ENCODE measurements at places on chromosomes 5 and 9. TPM values are rescaled to one million over a fixed set of nuclear protein-coding genes. Genes with fewer than 3 reads are reported as not detected.

DNA sequence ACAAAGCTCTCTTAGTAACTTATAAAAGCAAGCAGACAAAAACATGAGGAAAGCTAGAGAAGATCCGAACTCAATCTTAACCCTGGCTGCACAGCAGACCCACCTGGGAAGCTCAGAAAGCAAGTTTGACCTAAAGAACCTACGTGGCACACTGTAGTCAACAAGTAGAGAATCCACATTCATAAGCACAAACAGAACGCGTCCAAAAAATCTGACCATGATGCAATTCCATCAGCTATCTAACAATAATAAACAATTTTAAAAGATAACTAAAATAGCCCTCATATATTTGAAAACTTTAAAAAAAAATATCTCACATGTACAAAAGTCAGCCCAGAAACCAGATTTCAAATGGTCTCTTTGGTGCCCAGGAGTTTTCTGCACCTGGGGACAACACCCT, 4.6 kb downstream of the LMAN2 start:
- H3K27me3 ChIP-seq, result no peaks in the 10 kb centered on the region
- H3K36me3 ChIP-seq, result peaks cover 7% of the 10 kb centered on the region
- no peak overlapping the region for H3K4me3 ChIP-seq

PPIP5K2 gene
- total RNA-seq, result 35.5 TPM

GRCh38 chr9:3656224-3656623, 130.4 kb upstream of the RFX3 start:
- no peaks in the 10 kb centered on the region for H3K36me3 ChIP-seq
- H3K4me3 ChIP-seq, result no peak overlapping the region
- H3K27me3 ChIP-seq, result no peaks in the 10 kb centered on the region
- no peaks in the 10 kb centered on the region for H3K4me1 ChIP-seq
- DNase-seq, result no peak

DNA sequence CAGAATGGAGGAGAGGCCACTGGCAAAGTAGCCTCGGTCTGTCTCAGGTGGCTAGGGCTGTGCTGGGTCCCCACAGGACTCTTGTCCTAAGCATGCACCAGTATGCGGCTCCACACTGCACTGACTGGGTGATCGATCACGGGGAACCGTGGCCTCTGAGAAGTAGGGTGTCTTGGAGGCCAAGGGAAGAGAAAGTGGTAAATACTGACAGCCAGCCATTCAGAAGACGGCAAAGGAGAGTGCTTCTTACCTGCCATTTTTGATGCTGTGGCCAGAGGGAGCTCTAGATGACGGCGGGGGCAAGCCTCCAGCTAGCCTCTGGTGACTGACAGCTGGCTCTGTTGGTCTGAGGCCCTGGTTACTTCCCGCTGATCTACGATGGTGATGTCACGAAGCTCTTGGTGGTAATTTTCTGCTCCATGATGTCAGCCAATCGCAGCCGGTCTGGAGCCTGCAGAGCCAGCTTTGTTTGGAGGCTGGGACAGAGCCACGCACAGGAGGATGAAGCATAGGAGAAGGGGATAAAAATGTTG, 40.4 kb upstream of the GADD45G start:
- no peak overlapping the region for H3K27ac ChIP-seq
- peaks cover 34% of the 10 kb centered on the region for H3K27me3 ChIP-seq
- no peaks in the 10 kb centered on the region for H3K4me1 ChIP-seq

GRCh38 chr5:31121224-31121623, 72.3 kb upstream of the CDH6 start:
- no peaks in the 10 kb centered on the region for H3K27me3 ChIP-seq
- no peak for DNase-seq
- H3K4me1 ChIP-seq, result no peaks in the 10 kb centered on the region
- no peaks in the 10 kb centered on the region for H3K36me3 ChIP-seq
- H3K4me3 ChIP-seq, result no peak overlapping the region

DNA sequence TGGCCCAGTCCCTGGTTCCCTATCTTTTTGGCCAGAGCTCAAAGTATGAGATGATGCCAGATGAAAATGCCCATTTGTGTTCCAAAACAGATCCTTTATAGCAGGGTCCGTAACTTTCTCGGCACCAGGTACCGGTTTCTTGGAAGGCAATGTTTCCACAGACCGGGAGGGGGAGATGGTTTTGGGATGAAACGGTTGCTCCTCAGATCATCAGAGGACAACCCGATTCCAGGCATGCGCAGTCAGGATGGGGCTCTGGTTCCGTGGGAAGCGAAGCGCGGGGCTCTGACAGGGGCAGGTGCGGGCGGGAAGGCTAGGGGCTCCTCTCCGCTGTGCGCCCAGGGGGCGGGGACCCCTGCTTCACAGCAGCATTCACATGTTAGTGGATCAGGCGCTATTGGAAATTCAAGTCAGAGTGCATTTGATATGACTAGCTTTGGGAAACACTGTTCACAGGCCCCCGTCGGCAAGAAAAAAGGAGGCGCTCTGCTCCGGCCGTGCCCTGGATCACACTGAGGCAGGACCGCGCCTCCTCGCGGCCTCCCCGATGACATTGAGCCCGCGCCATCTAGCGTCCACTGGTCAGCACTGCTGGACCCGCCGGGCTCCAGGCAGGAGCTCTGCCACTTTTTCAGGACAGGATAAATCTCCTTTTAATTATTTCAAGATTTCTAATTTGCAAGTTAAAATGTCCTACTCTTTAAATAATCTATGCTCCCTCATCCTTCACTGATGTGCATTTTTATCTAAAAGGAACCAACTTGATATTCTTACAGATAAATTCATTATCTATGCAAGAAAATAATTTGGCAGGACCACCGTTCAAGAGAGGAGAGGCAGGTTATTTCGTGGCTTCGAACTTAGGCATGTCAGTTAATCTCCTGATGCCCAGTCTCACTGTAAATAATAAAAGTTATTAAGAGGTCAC, 190.0 kb downstream of the FANCC start:
- H3K4me3 ChIP-seq, result no peak overlapping the region
- DNase-seq, result peak; percentile 83
- no peak overlapping the region for H3K27ac ChIP-seq
- no peaks in the 10 kb centered on the region for H3K36me3 ChIP-seq

DNA sequence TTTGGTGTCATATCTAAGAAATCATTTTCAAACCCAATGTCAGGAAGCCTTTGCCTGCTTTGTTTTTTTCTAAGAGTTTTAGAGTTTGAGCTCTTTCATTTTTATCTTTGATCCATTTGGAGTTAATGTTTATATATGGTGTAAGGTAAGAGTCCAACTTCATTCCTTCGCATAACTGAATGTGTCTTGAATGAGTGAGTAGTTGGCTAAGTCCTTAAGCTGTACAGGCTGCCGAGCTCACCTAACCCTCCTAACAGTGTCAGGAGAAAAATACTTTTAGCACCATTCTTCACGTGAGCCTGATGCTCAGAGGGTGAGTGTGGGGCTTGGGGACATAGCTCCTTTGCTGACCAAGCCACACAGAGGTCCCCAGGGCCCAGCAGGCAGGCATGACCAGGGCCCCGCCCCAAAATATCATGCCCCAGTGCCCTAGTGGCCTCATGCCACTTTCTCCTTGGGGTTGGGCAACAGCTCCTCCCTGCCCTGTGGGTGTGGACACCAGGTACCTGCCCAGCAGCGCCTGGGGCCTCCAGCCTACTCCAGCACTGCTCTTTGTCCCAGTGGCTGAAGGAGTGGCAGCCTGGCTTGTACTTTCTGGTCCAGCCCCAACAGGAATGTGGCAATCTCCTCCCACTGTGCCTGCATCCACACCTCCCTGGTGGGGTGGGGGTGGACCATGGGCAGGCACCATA, 17.2 kb downstream of the PPARGC1B start:
- no peaks in the 10 kb centered on the region for H3K36me3 ChIP-seq
- peaks cover 49% of the 10 kb centered on the region for H3K4me1 ChIP-seq
- no peak overlapping the region for H3K4me3 ChIP-seq
- H3K27ac ChIP-seq, result peak overlapping the region; percentile 54
- H3K27me3 ChIP-seq, result no peaks in the 10 kb centered on the region

GRCh38 chr5:135238622-135239452, 160.2 kb downstream of the MACROH2A1 start:
- no peak overlapping the region for H3K27ac ChIP-seq
- H3K27me3 ChIP-seq, result no peaks in the 10 kb centered on the region
- H3K4me3 ChIP-seq, result no peak overlapping the region

GRCh38 chr9:93437996-93438395, 13.5 kb upstream of the FAM120A start:
- no peak for DNase-seq
- peaks cover 1% of the 10 kb centered on the region for H3K4me1 ChIP-seq
- H3K27ac ChIP-seq, result no peak overlapping the region
- H3K4me3 ChIP-seq, result no peak overlapping the region
- H3K27me3 ChIP-seq, result no peaks in the 10 kb centered on the region

DNA sequence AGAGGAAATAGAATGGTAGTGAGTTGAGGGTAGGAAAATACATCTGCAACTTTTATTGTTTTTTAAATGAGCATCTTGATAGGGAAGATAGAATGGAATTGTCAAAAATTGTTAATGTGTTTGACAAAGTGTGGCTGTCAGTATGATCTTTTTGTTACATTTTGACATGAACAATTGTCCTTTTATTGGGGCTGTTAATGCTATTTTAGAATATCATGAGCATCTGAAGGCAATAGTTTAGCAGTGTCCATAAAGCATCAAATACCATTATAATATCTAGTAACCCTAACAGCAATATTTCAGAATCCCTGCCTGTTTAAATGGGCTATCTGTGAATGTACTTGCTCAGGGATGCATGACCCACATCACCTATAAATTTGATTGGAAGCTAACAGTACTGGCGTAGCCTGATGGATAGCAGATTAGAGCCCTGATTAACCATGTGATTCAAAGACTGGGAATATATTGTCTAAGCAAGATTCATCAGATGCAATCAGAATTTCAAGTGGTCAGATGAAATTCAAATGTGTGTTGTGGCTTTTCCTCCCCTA, 37.8 kb downstream of the TLE4 start:
- no peaks in the 10 kb centered on the region for H3K36me3 ChIP-seq
- H3K4me1 ChIP-seq, result no peaks in the 10 kb centered on the region
- no peak overlapping the region for H3K4me3 ChIP-seq
- no peak overlapping the region for H3K27ac ChIP-seq
- H3K27me3 ChIP-seq, result no peaks in the 10 kb centered on the region
